Left kidney (tissue), 8 donors: ENCODE measurements at places on chromosomes 2 and 18. TPM values are rescaled to one million over a fixed set of nuclear protein-coding genes. Genes with fewer than 3 reads are reported as not detected.

SERPINB7 gene
- polyA plus RNA-seq: 1.0 TPM

KCNG2 gene
- polyA plus RNA-seq: 0.13 TPM

DNA sequence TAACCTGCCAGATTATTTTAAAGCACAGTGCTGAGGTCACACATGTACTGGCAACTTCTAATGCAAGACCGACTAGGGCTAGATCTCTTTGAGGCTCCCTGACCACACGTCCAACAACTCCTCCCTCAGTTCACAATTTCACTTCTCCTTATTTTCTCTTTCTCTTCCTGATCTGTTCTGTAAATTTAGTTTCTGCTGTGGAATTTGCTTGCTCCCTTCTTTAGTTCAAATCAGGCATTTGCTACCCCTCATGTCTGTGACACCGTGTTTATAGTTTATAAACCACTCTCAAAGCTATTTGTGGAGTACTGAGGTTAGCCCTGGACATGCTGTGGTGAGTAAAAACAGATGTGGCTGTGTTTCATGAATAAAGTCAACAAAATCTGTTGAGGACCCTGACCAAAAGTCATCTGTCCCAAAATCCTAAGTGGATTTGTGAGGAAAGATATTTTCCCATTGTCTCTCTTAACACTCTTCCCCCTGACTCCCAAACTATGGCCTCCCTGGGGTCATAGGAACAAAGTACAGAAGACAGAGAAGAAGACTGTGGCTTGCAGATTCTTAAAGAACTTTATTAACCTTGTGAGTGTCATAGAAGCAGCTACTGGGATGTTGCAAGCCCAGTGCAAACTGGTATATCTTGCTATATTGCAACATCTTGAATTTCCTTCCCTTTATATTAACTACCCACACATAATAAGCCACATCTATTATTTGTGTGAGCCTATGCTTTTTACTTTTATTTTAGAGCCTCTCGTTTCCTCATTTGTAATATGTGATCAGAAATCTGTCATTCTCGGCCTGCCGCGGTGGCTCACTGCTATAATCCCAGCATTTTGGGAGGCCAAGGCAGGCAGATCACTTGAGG is 3.5 kb upstream of the NAGK start:
- DNase-seq: no peak

ITM2C gene
- 836 TPM for polyA plus RNA-seq

TEX44 gene
- polyA plus RNA-seq: not detected

- DNase-seq: peak; percentile 72
Observed at GRCh38 chr2:9333591-9334171, 89.6 kb downstream of the ITGB1BP1 start.

ARHGAP25 gene
- 6.8 TPM for polyA plus RNA-seq

GRCh38 chr2:85547089-85547858 is 8.3 kb downstream of the MAT2A start:
- DNase-seq: no peak

NYAP2 gene
- polyA plus RNA-seq: 0.17 TPM

REG3A gene
- polyA plus RNA-seq: not detected

- no peak for DNase-seq
Observed at GRCh38 chr2:101758001-101758400, 60.5 kb downstream of the MAP4K4 start.

DYNAP gene
- polyA plus RNA-seq: 0.08 TPM

PIEZO2 gene
- 23.7 TPM for polyA plus RNA-seq

- peak; percentile 85 for DNase-seq
Observed at GRCh38 chr2:133780099-133780996, 212.1 kb upstream of the NCKAP5 start.

DNA sequence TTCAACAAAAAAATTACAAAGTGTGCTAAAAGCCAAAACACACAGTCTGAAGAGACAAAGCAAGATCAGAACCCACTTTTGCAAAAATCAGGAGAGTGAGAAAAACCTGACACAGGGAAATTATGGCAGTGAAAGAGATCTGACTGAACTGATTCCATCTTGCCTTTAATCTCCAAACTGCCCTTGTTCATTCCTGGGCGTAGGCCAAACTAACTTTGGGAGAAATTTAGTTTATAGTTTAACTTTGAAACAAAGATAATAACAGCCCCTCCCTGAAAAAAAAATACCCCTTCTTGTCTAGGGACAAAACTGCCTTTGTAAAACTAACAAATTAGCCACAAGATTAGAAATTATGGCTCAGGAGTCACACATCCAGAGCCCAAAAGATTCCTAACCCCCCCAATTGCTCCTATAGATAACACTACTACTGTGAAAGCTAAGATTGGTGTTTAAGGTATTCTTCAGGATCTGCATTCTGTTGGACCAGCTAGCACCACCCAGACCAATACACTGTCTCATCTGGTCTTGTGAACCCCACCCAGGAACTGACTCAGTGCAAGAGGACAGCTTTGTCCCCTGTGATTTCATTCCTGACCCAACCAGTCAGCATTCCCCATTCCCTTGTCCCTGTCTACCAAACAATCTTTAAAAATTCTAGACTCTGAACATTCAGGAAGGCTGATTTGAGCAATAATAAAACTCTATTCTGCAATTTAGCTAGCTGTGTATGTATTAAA is 226.1 kb upstream of the SH3BP4 start:
- DNase-seq: no peak

- DNase-seq: peak; percentile 26
Observed at GRCh38 chr18:63994783-63995399, 25.0 kb downstream of the SERPINB8 start.

DNA sequence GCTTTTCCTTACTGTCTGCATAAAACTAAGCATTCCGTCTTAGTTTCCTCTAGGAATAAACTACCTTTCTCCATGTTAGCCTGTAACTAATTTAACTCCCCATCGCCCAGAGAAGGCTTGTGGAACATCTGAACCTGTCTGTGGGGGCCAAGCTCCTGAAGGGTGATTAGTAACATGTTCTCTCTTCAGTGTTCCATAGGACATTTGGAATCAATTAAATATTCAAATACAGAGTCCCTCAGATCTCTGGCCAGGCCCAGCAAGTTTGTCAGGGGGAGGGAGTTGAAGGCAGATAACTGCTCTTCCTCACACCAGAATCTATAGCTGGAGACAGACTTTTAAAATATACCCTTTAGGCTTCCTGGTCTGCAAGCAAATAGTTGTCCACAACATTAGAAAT is 8.8 kb downstream of the RDH14 start:
- no peak for DNase-seq

DNA sequence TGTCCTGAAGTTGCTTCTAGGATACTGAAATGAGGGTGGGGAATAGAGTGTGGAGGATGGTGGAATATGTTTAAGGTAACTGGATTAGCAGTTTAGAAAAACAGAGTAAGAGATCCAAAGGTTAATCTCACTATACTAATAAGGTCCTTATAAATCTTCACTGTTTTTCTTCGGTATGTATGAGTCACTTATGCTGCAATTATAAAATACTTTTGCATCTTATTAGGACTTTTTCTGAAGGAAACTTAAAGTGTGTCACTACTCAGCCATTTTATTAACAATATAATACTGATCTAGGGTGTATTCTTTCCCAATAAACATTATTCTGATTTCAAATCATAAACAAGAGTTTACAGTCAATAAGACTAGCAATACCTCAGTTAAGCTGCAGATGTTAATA is 182.3 kb downstream of the ZNF521 start:
- no peak for DNase-seq

DNA sequence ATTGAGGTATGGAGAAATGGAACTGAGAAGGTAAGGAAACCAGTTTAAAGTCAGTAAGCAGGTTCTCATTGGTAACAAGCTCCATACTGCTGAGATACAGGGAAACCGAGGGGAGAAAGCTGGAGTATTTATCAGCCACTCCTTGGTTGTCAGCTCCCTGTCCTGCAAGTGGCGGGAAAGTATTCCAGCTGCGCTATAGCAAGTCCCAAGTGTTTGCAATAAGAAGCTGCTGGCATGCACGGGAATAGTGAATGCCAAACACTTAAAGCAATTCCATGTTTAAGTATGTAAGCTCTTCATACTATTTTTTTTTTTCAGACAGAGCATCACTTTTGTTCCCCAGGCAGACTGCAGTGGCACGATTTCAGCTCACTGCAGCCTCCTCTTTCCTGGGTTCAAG is 1601.1 kb downstream of the SUCLG1 start:
- no peak for DNase-seq

MATN3 gene
- 3.7 TPM for polyA plus RNA-seq

DNAJC5G gene
- 2.0 TPM for polyA plus RNA-seq

- DNase-seq: no peak
Observed at GRCh38 chr2:100691846-100692245, 128.1 kb upstream of the NPAS2 start.

- no peak for DNase-seq
Observed at GRCh38 chr2:233803292-233803911, 25.3 kb downstream of the MROH2A start.

DNA sequence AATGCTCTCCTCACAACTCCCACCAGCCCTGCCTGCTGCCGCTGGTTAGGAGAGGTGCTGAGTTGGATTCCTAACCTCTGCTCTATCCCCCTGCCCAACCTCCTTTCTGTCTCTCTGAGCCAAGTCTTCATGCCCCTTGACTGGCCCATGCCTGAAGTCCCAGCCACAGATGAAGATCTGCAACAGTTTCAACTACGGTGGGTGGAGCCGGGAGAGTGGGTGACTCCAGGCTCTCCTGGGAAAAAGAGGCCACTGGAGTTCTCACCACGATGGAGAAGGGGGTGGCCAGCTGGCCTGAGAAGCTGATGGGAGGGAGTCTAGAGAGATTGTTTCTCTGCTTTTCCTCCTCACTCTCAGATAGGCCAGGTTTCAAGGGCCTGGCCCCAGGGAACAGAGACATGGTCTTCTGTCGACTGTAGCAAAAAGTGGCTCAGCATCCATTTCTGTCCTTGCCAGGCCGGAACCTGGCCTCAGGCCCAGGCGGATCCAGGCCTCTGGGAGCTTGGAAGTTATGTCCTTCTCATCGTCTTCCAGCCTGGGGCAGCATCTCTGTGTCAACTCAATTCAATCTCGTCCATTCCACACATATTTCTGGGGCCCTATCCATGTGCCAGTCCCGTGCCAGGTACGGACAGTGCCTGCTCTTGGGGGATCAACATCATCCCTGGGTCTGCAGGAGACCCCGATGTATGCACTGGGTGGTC is 75.3 kb downstream of the INHBB start:
- DNase-seq: no peak

OSR1 gene
- 6.0 TPM for polyA plus RNA-seq

GRCh38 chr2:187853381-187853791 is 299.2 kb upstream of the TFPI start:
- DNase-seq: no peak

RAB6C gene
- 0.75 TPM for polyA plus RNA-seq

DNA sequence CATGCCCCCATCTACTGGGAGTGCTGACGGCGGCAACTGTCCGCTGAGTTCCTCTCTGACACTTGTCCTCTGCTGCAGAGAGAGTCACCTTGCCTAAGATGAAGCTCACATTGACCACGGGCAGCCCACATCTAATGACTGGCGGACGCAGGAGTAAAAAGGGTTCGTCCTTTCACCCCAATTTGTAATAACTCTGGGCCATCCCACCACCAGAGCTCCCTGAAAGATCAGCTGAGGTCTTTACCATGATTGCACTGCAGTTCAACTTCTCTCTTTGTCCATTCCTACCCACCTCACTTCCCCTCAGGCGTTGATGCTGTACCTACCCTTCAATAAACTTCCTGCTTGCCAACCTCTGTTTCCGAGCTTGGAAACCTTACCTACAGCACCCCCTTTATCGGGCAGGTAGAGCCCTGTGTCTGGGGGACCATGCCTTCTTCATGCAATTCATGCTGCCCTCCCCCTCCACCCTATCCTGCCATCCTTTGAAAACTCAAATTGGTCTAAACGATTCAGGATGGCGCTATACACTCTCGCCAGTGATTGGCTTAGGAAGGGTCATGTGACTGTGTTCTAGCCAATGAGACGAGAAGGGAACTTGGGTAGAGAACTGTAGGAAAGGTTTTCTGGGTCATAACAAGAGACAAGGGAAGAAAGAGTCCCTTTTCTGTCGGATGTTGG is 10.3 kb upstream of the B3GNT2 start:
- DNase-seq: no peak

DNA sequence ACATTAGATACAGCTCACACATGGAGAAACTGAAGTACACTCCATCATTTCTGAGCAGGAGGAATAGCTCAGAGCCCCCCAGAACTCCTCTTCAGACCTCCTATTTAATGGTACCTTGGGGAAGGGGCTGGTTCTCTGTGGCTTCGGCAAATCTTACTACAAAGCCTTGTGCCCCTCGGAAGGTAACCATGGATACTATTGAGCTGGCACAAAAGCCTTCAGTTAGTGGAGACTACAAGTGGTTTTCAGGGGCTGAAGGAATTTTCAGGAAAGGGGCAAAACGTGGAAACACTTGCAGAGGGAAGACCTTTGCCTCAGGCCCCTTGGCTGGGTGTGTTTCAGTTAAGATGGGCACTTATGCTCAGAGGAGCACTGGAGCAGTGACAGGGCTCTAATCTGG is 1.1 kb upstream of the FAM237A start:
- DNase-seq: no peak

- peak; percentile 43 for DNase-seq
Observed at GRCh38 chr18:74497778-74498177, 1.6 kb downstream of the CNDP2 start.

GRCh38 chr2:17429130-17429529 is 89.1 kb downstream of the RAD51AP2 start:
- DNase-seq: no peak

DNA sequence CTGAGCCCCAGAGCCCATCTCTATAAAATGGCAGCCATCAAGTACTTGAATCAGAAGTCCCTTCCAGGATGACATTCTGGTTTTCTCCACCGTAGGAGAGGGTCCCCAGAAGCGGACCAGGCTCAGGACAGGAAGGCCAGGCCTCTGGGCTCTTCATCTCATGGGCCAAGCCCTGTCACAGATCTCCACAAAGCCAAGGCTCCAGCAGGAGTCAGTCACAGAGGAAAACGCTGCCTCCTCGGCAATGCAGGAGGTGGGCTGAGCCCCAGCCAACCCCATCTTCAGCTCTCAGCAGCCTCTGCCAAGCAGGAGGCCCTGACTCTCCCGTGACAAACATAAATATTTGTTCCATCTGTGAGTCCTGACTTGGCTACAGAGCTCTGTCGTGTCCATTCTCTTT is 39.4 kb upstream of the GPAT2 start:
- no peak for DNase-seq

SCN3A gene
- 0.60 TPM for polyA plus RNA-seq

DNA sequence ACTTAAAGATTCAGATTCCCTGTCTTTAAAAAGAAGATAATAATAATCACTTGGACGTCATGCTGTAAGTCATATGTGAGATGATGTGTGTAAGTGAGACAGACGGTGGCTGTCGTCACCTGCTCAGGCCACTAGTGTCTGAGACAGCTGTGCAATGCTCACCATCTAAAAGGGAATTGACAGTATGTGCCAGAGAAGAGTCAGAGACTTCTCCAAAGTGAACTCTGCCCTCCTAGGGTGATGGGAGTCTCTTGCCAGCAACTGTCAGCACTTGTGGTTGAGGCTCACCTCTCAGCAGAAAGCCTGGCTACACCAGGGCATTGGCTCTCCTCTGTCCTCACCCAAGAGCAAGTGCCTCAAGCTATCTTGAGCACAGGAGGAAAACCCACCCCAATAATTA is 131.6 kb upstream of the DNAJC10 start:
- no peak for DNase-seq

DNA sequence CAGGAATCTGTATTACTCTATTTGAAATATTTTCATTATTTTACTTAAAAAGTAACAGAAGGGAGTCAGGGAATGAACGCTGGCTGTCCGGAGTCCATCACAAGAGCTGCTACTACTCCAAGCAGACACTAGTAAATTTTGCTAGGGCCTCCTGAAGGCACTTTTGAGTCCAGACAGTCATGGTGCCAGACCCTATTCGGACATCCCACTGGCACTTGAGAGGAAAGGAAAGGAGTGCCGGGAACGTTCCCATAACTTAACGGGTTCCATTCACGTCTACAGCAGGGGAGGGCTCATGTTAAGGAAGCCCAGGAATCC is 563 bp upstream of the GMCL1 start:
- DNase-seq: no peak

AQP12B gene
- 0.35 TPM for polyA plus RNA-seq

TRPM8 gene
- 0.33 TPM for polyA plus RNA-seq
